ENCODE measurements at places on chromosomes 11 and 22.
A peak's percentile ranks its signal among the peaks of the same experiment; 100 is the strongest.

DNA sequence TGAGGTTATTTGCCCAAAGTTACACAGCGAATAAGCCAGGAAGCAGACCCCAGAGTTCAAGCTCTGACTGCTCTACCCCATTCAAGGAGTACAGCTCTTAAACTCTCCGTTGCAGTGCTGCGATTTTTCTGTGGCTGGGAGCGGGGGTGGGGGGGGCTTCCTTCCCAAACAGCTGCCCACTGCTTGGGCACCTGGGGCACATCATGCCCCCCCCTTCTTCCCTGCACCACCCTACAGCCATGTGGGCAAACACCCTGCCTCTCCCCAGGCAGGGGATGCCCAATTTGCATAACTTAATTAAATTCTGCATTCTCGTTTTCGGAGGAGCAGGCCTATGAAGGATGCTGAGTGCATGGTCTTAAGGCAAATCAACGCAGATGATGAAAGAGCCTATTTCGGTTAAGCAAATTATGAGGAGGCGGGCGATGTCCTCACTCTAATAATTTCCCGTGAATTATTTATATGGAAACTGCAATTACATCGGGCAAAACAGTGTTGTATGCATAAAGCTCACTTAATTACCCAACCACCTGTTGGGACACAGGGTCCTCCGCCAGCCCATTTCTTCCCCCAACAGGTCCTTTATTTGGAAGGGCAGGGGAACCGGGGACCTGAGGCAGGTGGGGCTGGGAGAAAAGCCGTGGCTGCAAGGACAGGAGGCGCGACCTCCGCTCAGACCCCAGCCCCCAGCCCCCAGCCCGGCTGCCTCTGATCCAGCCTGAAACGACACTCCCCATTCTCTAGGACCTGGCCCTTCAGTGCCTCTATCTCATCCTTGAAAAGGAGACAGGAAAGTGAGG is 610.5 kb downstream of the BUD13 start:
- no peak for DNase-seq

GRCh38 chr22:38700270-38700788 is 414 bp downstream of the JOSD1 start:
- DNase-seq: no peak

DNA sequence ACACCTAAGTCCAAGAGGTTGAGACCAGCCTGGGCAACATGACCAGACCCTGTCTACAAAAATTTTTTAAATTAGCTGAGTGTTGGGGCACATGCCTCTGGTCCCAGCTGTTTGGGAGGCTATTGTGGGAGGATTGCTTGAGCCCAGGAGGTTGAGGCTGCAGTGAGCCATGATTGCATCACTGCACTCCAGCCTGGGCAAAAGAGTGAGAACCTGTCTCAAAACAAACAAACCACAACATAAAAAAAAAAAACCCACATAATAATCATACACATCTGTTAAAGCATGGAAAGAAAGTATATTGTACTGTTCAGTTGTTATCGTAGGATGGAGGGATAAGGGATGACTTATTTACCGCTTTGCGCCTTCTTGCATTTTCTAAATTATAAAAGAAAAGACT is 35.9 kb upstream of the GRK2 start:
- no peak for DNase-seq

DNA sequence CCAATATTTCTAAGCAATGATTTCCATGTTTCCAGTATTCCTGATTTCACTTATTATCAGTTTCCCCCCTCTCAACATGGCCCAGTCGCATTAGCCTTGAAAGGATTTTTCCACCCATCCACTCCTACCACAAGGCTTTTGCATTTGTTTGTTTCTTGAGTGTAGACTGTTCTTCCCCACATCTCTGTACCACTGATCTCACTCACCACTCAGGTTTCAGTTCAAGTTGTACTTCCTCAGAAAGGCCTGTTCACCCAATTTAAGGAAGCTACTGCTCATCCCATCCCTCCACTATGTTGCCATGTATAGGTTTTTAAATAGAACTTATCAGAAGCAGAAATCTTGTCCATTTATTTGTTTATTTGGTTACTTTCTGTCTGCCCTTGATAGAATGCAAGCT is 472.3 kb downstream of the FAM181B start:
- DNase-seq: no peak

GRCh38 chr22:31611061-31611760 is 50.8 kb downstream of the PISD start:
- no peak for DNase-seq

GRCh38 chr22:32932176-32932575 is 126.0 kb downstream of the SYN3 start:
- DNase-seq: no peak

- DNase-seq: no peak
These were observed 107.6 kb downstream of the TRPC6 start for GRCh38 chr11:101476191-101476590.

- no peak for DNase-seq
These were observed 10.6 kb downstream of the H19 start for GRCh38 chr11:1987024-1987423.

- DNase-seq: no peak
These were observed 63.5 kb upstream of the PRDM11 start for GRCh38 chr11:45082744-45083543.

DNA sequence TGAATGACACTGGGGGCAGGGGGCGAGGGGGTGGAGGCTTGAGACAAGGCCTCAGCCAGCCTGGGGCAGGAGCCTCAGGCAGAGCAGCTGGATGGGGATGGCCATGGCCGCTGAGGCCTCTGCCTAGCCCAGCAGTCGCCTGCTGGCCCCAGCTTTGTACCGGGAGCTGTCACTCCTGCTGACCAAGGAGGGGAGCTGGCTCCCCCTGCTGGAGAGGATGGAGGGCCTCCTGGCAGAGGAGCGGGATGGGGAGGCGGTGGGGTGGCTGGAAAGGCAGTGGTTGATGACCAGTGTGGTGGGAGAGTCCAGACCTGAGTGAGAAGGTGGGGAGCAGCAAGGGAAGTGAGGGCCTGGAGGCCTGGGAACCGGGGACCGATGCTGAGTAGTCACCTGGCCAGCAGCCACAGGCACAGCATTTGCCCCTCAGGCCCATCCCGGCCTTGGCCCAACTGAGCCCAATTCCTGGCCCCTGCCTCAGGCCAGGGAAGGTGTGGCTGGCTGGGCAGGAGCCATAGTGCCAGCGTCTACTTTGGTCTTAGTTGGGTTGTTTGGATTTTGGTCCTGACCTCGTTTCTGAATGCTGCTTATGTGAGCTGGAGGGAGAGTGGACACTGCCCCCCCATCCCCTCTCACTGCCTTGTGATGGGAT is 6.0 kb upstream of the SUSD2 start:
- DNase-seq: peak; percentile 34

- DNase-seq: no peak
These were observed 32.3 kb downstream of the MIAT start for GRCh38 chr22:26689513-26690301.

GRCh38 chr11:8357891-8358566 is 94.4 kb upstream of the LMO1 start:
- DNase-seq: no peak

DNA sequence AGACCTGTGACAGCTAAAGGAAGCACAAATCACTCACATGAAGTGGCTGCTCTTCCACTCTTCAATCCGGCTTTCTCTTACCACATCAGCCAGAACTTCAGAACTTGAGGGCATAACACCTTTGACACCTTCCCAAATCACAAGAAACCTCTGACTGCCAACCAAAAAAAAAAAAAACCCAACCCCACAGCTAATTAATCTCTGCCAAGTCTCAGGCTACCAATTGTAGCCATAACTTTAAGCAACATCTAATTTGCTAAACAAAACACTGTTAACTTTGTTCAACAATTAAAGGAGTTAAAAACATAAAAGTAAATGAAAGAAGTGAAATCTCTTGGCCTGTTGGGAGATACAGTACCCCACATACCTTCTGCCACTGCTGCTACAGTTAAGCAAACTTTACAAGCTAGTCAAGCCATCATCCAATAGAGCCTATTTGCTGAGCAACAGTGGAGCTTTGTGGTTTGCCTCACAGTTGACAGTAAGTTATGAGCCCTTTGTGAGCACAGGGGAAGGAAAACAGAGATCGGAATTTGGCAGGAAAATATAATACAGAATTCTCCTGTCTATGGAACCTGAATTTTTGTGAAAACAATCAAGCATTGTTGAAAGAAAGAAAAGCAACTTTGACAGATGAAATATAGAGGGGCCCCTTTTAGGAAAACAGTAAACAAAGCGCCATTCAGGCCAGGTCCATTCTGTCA is at the start of gene SOX6:
Gene SOX6 (minus strand): TSS at position 490 of the 704 bp plus-strand sequence. CDS start 15,298 bp downstream, outside the sequence.
- DNase-seq: no peak

GRCh38 chr11:60835534-60835846 is 6.4 kb upstream of the CCDC86 start:
- no peak for DNase-seq

DNA sequence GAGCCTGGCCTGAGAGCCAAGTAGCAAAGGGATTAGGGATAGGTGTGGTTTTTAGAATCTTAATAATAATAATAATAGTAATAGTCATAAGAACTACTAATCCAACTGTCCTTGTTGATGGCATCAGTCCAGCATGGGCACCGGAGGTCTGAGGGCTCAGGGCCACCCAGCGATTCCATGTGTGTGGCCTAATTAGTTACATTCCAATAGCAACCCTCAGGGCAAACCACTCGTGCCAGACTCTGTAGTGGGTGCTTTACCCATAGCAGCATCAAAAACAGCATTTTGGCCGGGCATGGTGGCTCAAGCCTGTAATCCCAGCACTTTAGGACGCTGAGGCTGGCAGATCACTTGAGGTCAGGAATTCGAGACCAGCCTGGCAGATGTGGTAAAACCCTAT is 19.0 kb upstream of the MYH9 start:
- no peak for DNase-seq

GRCh38 chr11:82858556-82859091 is 41.6 kb downstream of the PRCP start:
- no peak for DNase-seq

GRCh38 chr11:13316528-13316961 is 39.0 kb downstream of the BMAL1 start:
- DNase-seq: no peak

DNA sequence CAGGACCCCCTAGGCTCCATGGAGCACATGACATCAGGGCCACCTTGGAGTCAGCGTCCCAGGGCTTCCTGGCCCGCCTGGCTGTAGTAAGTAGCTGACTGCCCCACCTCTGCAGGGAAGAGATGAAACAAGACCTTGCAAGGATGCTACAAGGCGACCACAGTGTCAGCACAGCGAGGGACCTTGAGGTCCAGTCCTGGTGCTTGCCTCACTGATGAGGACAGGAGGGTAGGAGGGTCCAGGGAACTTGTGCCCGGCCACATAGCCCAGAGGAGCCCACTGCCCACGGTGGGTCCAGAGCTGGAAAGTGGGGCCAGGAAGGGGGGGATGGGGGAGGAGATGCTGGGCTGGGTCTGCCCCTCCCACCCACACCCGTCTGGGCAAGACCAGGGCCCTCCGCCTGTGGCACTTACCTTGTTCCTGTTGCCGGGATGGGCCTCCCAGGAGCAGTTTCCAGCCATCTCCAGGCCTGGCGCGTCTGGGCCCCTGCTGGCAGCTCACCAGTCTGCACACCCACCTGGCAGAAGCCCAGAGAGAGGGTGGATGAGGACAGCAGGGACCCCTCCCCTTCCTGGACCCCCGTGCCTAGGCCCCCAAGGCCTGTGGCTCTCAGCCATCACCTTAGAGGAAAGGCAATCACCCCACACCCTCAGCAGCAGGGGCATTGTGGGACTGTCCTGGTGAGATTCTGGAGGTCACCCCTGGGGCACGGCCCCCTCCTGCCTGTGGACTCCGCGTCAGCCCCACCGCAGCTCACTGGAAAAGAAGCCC is 3.4 kb downstream of the MRGPRF start:
- no peak for DNase-seq

DNA sequence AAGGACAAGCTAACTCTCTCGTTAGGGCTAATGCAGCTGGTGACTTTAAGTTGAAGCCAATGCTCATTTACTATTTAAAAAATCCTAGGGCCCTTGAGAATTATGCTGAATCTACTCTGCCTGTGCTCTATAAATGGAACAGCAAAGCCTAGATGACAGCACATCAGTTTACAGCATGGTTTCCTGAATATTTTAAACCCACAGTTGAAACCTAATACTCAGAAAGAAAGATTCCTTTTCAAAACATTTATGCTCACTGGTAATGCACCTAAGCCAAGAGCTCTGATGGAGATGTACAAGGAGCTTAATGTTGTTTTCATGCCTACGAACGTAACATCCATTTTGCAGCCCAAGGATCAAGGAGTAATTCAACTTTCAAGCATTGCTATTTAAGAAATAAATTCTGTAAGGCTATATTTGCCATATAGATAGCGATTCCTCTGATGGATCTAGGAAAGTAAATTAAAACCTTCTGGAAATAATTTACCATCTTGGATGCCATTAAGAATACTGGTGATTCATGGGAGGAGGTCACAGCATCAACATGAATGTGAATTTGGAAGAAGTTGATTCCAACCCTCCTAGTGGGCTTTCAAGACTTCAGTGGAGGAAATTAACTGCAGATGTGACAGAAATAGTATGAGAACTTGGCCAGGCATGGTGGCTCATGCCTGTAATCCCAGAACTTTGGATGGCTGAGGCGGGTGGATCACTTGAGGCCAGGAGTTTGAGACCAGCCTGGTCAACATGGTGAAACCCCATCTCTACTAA is 14.5 kb downstream of the XNDC1N start:
- no peak for DNase-seq

- no peak for DNase-seq
These were observed 4.9 kb upstream of the CYTH4 start for GRCh38 chr22:37277384-37277783.

DNA sequence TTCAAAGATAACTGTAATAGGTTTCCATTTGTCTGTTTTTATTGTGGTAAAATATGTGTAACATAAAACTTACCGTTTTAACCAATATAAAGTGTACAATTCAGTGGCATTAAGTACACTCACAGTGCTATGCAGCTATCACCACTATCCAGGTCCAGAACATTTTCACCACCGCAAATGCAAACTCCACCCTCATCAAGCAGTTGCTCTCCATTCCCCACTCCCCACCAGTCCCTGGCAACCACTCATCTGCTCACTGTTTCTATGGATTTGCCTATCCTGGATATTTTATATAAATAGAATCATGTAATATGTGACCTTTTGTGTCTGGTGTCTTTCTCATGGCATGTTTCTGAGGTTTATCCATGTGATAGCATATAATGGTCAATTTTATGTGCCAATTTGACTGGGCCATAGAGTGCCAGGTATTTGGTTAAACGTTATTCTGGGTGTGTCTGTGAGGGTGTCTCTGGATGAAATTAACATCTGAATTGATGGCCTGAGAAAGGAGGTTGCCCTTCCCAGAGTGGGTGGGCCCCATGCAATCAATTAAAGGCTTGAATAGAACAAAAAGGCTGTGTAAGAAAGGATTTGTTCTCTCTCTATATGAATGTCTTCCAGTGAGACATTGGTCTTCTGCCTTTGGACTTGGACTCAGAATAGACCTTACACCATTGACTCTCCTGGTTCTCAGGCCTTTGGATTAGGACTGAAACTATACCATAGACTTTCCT is 17.2 kb upstream of the SMCO4 start:
- no peak for DNase-seq

GRCh38 chr22:39128508-39128907 is 24.0 kb downstream of the CBX7 start:
- no peak for DNase-seq

DNA sequence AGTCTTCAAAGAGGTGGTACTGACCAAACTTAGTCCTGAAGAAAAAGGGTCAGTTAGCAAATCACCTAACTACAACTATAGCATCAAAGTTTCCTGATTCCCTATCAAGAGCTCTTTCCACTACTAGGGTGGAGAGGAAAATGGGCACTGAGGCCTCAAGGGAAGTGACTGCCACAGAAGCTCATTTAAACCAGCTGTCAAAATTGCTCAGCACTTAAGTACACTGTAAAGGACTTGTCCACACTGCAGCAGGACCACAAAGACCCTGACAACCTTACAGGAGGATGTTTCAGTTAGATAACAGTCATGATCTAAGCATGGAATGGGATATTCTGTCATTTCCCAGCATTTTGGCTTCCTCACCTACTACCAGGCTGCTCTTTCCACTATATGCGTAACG is 33.0 kb downstream of the FAM168A start:
- DNase-seq: no peak

All from stimulated activated CD4-positive, alpha-beta T cell treated with anti-CD3 and anti-CD28 coated beads, TNF-alpha, amount 100 ng/mL, for 1 hour (primary cell).